ENCODE measurements at places on chromosomes 1 and 21.

DNA sequence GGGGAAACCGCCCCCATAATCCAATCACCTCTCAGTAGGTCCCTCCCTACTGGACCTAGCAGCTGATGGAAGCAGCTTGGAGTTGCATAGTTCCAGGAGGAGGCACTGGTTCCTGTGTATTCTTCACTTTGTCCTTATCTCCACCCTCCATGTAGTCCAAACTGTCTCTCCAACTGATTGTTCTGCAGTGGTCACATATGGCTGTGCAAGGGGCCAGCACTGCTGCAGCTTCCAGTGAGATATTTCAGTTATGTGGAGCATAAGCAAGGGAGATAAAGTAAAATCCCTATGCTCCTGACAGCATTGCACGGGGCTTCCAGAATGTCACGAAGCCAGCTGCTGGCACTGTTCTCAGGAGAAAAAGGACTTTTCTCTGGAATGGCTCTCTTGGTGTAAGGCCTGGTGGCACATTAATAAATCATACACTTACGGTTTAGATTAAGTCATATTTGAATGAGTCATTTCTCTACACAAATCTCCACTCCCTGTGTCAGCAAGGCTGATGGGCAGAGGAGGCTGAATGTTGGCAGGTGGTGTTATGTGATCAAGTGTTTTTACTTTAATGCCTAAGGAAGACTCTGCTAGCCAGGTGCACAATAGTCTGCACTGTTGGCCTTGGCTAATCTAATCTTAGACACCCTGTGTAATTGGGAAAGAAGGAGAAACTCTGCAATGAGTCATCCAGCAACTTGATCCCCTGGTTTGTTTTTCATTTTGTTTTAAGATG lies 93.4 kb downstream of the KCNK1 start:
- DNase-seq: no peak

DNA sequence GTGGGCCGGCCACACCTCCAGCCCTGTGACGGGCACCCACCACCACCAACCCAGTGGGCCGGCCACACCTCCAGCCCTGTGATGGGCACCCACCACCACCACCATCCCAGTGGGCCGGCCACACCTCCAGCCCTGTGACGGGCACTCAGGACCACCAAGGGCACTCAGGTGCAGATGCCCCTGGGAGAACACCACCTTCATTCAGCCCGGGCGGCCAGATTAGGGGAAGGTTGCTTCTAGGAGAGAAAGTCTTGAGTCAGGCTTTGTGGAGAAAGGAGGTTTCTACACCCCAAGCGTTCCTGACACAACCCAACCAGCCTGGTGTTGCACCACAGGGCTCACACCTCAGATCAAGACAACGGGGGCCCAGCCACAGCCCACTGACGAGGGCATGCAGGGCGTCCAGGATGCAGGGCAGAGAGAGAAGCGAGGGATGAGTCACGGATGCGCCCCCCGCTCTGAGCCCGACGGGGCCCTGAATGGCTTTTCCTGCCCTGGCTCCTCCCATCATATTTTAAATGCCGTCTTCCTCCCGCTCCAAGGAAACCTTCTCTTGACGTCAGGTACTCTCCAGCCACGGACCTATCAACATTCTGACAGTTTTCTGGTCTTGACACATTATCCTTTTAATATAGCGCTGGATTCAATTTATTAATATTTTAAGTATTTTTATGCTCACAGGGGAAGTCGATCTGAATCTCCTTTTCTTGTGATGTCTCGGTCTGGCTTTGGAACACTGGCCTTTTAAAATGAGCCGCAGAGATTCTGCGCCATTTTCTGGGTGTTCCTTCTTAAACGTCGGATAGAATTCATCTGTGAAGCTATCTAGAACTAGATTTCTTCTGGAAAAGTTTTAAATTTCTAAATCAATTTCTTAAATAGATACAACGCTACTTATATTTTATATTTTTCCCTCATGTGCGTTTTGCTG lies 631 bp upstream of the SPATC1L start:
- DNase-seq: peak; percentile 65

DNA sequence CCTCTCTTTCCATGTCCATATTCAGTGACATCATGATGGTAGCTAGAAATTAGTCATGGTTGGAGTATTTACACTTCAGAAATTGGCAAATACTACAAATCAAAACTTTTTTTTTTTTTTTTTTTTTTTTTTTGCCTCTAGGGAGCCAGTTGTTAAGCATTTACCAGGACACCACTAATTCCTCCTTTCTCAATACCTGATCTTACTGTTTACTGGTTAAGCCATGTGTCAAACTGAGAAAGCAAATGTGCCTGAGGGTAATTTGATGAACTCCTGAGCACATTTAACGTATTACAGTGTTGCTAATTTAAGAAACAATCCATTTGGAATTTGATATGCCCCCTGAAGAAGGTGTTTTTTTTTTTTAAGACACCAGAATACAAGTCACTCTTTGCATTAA lies 94.4 kb downstream of the DNM3 start:
- DNase-seq: no peak

DNA sequence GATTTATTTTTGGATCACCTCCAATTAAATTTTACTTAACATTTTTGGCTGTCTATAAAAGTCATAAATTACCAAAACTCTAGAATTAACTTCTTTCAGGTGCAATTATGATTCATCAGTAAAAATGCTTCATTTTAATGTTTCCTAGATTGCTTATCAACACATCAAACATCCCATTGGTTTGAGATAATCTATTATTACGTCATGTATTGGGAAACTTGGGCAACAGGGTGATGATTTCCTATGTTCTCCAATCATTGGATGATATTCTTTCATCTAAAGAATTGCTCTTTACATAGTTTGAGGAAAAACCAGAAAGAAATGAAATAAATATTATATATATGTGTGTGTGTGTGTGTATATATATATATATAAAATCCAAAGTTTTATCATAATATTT lies 76.8 kb upstream of the KCNJ6 start:
- no peak for DNase-seq

DNA sequence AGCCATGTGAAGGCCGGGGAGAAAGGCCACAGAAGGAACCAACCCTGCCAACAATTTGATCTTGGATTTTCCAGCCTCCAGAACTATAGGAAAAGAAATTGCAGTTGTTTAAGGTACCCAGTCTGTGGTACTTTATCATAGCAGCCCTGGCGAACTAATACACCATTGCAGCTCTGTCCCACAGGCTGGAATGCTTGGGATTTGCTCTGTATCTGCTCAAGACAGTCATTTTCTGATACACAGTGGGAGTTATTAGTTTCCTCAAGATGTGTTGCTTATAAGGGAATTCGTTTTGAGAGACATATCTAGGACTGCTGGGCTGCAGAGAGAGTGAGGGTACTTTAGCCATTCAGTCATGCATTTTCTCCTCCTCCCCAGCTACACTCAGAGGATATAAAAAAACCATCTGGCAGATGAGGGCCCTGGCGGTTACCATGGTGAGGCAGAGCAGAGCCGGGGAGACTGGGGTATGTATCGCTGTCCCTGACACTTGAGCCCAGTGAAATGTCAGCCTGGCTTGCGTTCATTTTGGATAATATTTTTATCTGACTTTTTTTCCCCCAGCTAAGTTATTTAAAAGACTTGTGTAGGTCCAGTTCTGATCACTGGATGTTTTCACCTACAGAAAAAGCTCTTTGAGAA lies 104.6 kb downstream of the DIRAS3 start:
- DNase-seq: no peak

DNA sequence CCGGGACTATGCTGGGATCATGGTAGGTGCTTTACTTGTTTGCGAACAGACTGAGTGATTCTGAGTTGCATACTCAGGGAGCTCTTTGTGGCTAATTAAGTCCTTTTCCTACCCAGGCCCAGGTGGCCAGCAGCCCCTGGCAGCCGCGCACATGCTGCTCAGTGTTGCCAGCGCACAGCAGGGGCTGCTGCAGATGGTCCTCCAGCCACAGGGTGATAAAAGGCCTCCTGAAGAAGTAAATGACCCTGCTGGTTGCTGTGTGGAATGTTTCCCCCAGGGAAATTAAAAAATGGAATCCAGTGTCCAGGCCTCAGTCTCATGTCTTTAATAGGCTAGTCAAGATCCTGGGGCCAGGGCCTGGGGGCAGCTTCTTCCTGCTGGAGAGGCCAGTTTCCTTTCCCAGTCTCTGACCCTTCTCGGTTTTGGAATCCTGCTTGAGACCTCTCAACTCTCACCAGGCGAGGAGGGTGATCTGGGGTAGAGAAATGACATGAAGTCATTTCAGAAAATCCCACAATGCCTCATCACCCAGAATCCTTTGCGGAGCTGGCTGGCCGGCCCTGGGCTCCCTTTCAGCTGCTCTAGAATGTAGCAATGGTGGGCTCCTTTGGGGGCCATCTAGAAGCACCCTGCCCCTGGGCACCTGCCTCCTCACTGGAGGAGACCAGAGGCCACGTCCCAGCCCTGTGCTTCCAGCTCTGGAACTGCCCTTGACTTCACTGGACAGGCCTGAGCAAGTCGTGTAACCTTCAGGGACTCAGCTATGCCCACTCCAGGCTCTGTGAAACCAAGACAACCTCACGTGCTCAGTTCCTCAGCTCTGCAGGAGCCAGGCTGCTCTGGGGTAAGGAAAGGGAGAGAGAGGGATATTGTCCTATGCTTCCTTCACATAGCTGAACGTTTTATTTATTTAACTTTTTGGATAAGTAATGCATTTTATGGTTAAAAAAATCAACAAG lies 131.4 kb downstream of the MRPS6 start:
- DNase-seq: no peak

DNA sequence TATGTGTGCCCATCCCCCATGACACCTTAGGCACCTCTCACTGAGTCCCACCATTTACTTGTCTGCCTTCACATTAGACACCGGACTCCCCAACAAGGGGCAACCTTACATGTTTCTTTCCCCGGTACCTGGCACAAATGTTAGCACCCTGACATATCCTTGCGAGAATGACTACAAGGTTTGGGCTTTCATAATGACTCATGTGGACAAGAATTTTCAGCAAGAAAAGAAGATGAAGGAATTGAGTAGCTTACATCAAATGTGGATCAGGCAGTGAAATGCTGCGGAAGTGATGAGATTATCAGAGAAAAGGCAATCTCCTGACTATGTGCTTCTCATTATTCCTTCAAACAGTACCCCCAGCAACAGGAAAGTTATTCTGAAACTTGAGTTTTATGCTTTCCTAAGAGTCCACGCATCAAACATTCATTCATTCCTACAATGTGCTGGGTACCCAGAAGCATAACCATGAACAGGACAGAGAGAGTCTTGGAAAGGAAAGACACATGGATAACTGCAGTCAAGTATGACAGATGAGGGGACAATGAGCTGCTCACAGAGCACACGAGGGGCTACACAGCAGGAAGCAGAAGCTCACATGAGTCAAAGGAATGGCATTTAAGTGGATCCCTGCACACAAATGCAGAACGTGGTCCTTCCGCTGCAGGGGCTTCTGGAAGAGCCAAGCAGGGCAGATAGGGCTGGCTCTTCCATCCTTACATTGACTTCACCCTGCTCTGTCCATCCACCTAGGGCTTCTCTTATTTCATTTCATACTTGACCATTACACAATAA lies 112.1 kb downstream of the PCNX2 start:
- no peak for DNase-seq

GRCh38 chr1:160859166-160859565 lies 3.5 kb downstream of the CD244 start:
- DNase-seq: no peak

DNA sequence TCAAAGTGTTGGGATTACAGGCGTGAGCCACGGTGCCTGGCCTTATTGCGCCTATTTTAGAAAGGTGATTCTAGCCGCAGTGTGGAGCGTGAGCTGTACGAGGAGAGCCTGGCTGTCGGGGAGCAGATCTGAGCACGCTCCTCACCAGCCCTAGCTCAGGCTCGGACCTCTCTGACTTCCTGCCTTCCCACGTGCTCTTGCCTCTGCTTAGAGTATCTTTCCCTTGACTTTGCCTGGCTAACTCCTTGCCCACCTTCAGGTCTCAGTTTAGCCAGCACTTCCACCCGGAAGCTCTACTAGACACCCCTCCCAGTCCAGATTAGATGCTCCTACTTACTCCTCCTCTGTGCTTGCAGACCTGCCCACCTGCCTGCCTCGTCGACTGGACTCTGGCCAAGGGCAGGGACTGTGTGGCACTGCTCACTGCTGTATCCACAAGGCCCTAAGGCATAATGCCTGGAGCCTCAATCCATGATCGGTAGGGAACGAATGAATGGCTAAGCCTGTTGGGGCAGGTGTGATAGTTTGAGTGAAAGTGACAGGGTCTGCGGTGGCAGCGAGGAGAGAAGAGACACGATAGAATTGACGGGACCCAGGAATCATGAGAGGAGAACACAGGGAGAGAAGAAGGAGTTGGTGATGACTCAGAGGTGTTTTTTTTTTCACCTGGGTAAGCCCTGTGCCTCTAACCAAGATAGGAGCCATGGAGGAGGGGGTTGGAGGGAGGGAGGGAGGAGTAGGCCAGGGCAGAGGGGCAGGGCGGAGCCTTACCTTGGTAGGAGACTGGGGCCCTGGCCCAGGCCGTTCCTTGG lies 28.1 kb upstream of the WASF2 start:
- no peak for DNase-seq

DNA sequence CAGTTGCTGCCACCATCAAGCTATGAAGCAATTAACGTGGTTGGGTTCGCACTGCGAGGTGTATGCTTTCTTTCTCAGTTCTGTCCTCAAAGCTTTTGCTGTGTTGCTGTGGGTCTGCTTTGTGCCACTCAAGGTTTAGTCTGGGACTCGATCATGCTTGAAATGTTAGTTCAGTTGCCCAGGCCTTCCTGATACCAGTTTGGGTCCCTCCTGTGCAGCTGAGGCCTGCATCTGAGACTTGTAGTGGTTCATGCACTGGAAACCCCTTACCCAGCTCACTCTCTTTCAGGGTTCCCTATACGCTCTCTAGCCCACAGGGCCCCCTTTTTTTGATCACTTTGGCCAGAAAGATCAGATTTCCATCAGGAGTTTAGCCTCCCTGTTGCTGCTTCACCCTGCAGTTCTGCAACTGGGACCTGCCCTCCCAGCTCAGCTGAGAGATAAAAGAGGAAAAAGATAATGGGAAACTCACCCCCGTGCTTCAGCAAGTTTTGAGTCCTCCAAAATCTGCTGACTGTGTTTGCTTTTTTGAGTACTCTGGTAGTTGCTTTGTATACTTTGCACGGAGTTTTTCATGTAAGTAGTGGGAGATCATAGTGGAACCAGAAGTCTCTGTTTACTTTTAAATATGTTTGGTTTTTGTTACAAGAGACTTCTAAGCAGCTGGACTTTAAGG lies 317.0 kb downstream of the HHAT start:
- no peak for DNase-seq

GRCh38 chr1:170727963-170728362 lies 64.0 kb downstream of the PRRX1 start:
- DNase-seq: no peak

DNA sequence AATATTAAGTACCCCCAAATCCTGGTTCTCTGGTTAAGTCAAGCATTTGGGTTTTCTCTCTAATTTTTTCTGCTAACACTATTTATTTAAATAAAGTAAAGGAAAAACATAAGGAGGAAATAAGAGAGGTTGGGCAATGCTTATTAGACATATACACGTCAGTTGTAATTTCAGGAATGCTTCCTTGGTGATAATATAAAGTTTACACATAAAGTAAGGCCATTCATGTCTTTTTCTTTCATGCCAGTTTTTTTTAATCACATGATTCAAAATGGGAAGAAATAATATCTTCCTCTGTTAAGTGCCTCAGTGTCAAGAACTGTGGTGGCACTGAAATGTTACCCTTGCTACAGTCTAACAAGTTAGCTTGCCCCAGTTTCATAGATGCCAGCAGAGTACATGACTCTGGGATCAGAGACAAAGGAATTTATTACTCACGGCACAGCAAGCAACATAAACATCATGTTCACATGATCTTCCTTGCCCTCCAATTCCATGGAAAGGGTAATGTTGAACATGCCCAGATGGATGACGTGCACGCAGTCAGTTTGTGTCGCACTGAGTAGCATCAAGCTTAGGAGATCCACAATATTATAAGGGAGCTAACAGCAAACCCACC lies 184.9 kb downstream of the PLA2G4A start:
- DNase-seq: no peak

GRCh38 chr1:246181241-246181640 lies 325.8 kb downstream of the SMYD3 start:
- DNase-seq: no peak

All from activated T-cell treated with anti-CD3 and anti-CD28 coated beads for 24 hours (primary cell).